Activated CD4-positive, alpha-beta memory T cell treated with anti-CD3 and anti-CD28 coated beads for 36 hours (primary cell): ENCODE measurements at places on chromosomes 7 and 10. TPM values are rescaled to one million over a fixed set of nuclear protein-coding genes. Genes with fewer than 3 reads are reported as not detected.

AKR1E2 gene
- 4.2 TPM for total RNA-seq

SHTN1 gene
- 0.29 TPM for total RNA-seq

ADCY1 gene
- total RNA-seq: 0.58 TPM

ZNF425 gene
- total RNA-seq: 0.75 TPM

NUTM2A gene
- 0.17 TPM for total RNA-seq

TFR2 gene
- total RNA-seq: 9.9 TPM

ZNF789 gene
- 14.2 TPM for total RNA-seq

STRIP2 gene
- total RNA-seq: 62.0 TPM

GALNT17 gene
- not detected for total RNA-seq

ASB15 gene
- not detected for total RNA-seq

C10orf143 gene
- total RNA-seq: 3.0 TPM

LRRC17 gene
- total RNA-seq: 0.33 TPM

RTKN2 gene
- 5.1 TPM for total RNA-seq

LRCH4 gene
- total RNA-seq: 93.4 TPM

DYNC1I1 gene
- total RNA-seq: not detected

ATP5MK gene
- total RNA-seq: 438 TPM

PDE1C gene
- not detected for total RNA-seq

NPFFR1 gene
- not detected for total RNA-seq

CPN1 gene
- not detected for total RNA-seq

FAM25G gene
- not detected for total RNA-seq

IKZF1 gene
- 216 TPM for total RNA-seq

MCU gene
- total RNA-seq: 19.3 TPM

ASZ1 gene
- not detected for total RNA-seq

CYP26A1 gene
- total RNA-seq: not detected

CFAP46 gene
- total RNA-seq: not detected

POU6F2 gene
- not detected for total RNA-seq

UNC5B gene
- total RNA-seq: 0.02 TPM

LIPM gene
- total RNA-seq: not detected

CRPPA gene
- 0.59 TPM for total RNA-seq

RELN gene
- not detected for total RNA-seq

PRKG1 gene
- not detected for total RNA-seq

HECW1 gene
- total RNA-seq: not detected

C10orf67 gene
- 0.07 TPM for total RNA-seq

DNAJC1 gene
- 24.0 TPM for total RNA-seq

SRI gene
- total RNA-seq: 220 TPM

LMOD2 gene
- not detected for total RNA-seq

HHEX gene
- 0.55 TPM for total RNA-seq

TYSND1 gene
- total RNA-seq: 10.9 TPM

NOLC1 gene
- 165 TPM for total RNA-seq

DPYSL4 gene
- total RNA-seq: 7.0 TPM

NAT16 gene
- total RNA-seq: not detected

AUTS2 gene
- 4.0 TPM for total RNA-seq

MRC1 gene
- total RNA-seq: 0.05 TPM

SLC18A3 gene
- not detected for total RNA-seq

IFIT2 gene
- 27.7 TPM for total RNA-seq
